ENCODE measurements at places on chromosomes 12 and 14.

- DNase-seq = no peak
Observed at GRCh38 chr12:9960590-9960989, 10.6 kb upstream of the CLEC12A start.

DNA sequence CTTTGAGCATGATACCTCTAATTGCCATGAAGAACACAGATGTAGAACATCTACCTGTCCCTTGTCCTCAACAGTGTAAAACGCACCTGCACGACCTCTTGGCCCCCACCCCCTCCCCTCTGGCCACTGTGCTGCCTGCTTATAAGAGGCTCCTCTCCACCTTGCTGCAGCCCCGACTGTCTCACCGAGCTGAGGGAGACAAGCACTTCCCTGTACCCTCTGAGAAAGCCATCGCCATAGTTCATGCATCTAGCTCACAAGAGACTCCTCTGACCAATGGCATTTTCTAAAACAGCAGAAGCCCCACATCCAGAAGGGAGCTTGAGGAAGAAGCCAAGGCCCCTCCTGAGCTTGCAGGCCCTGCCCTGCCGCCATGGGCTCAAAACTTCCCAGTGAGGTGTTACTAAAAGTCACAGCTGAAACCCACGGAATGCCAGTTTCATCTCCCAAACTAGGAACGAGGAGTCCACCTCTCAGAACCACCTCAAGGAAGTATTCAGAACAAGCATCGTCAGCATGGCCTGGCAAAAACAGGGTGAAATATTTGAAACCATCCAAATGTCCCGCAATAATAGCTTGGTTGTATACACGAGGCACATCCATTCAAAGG, 21.5 kb upstream of the ANO2 start:
- DNase-seq = no peak

DNA sequence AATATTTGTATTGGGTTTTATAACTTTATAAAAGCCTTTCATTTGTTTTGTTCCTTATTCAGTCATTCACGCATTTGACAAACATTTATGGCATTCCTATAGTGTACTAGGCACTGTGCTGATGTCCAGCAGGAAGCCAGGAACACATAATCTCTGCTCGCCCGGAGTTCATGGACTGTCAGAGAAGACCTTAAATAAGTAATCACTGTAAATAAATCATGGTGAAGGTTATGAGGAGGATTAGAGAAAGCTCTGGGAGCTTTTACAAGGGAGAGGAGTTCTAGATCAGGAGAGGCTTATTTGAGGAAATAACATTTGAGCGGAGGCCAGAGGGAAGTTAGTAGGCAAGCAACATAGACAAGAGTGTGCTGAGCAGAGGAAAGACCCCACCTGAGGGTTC, 1.4 kb upstream of the RDH11 start:
- no peak for DNase-seq

- DNase-seq = no peak
Observed at GRCh38 chr12:117481470-117481869, 120.0 kb upstream of the NOS1 start.

DNA sequence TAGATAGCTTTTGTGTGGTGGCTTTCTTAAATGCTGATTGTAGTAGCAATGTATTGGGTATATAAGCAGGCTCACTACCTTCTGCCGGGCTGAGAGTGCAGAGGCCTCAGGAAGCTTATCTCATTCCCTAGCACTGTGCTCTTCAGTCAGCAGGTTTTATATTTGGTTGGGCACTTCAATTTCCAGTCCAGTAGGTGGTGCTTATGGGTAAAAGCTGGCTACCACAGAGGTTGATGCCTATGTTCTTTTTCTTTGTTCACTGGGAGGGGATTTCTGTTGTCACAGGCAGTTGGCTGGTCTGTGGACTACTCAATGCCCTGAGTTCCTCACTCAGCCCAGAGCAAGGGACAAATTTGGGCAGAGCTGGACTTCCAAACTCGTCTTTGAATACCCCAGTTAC, 43.0 kb upstream of the GLIPR1 start:
- no peak for DNase-seq

DNA sequence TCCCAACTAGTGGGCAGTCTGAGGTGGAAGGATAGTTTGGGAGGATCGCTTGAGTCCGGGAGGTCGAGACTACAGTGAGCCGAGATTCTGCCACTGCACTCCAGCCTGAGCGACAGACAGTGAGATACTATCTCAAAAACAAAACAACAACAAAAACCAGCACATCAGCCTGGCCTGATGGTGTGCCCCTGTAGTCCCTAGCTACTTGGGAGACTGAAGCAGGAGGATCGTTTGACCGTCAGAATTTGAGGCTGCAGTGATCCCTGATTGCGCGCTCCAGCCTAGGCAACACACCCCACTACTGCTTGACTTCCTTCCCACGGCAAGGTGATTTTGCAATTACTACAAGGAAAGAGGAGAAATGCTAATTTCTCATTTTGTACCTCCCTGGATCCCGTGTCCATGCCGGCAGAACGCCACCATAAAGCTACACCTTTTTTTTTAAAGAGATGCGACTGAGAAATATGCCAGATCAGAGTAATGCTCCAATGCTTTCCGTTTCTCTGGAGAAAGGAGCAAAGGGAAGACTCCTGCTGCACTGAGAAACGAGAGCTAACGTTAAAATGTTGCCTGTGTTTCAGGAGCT, 672 bp upstream of the SCFD1 start:
- DNase-seq = no peak

DNA sequence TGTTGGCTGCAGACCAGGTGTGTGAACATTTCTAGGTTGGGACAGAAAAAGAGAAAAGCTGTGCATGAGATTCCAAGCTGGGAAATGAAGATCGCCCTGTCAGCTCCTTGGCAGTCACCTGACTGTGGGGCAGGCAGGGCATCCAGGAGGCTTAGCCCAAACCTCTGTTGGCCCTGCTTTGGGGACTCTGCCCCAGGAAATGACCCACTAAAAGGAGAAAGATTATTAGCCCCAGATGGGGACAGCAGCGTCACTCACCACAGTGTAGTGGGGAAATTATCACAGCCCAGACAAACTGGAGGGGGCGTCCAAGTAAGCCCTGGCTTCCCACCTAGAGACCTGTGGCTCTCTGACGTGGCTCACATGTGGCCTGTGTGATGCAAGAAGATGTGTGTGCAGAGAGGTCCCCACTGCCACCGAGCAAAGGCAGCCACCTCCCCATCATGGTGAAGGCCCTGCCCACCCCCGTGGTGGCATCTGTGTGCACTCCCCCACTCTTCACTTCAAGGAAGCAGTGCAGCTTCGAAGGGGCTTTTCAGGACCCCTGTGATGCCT, 39.1 kb downstream of the DIO3 start:
- DNase-seq = no peak

GRCh38 chr14:30444451-30444850, 114.5 kb upstream of the G2E3 start:
- DNase-seq = no peak

DNA sequence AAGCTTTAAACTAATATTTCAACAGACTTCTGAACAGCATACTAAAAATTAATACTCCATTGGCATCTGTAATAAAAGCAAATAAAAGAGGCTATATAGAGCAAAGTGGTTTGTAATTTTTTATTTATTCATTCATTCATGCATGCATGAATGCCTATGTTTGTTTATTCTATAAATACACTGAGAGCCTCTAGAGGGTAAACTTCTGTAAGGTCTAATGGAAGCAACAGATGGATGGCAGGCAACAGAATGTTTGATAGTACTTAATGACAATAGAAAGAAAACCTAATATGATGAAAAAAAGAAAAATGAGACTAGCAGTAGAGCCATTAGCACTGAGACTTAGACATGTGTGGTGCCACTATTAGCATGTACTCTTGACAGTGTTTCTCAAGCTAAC, 253.1 kb downstream of the CCDC91 start:
- DNase-seq = no peak

DNA sequence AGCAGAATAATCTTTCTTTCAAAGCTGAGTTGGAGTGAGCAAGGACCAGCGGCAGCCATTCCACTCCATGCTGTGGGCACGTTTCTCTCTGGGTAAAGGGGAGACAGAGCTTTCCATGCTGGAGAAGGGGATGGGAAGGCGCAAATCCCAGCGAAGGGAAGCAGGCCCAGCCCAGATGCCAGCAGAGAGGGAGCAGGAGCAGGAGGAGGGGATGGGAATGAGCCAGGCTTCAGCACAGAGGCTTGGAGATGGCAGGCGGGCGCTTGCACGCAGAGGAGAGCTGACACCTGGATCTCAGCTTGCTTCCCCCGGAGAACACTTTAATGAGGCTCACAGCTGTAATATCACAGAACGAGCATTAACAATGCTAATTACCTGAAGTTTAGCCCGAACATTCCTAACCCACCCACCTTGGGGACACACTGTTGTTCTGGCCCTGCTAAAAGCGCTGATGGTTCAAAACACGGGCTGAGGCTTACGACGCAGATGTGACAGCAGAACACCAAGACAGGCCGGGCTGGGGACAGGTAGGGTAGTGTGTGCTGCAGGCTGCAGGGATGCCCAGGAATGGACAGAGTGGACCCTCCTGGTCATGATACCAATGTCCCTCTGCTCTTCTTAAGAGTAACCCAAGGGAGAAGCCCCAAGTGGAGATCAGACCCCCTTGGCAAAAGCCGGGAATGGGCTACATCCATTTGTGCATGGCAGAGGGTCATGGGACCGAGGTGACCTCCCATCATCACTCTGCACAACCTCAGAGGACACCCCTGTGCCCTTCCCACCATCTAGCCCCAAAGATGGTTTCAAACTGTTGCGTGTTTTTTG, 288.6 kb downstream of the DPF3 start:
- no peak for DNase-seq

- DNase-seq = no peak
Observed at GRCh38 chr14:93648440-93649168, 139.7 kb downstream of the PRIMA1 start.

GRCh38 chr14:34633742-34634141, 3.8 kb upstream of the SNX6 start:
- no peak for DNase-seq

- DNase-seq = no peak
Observed at GRCh38 chr12:57239587-57240065, 10.1 kb downstream of the SHMT2 start.

DNA sequence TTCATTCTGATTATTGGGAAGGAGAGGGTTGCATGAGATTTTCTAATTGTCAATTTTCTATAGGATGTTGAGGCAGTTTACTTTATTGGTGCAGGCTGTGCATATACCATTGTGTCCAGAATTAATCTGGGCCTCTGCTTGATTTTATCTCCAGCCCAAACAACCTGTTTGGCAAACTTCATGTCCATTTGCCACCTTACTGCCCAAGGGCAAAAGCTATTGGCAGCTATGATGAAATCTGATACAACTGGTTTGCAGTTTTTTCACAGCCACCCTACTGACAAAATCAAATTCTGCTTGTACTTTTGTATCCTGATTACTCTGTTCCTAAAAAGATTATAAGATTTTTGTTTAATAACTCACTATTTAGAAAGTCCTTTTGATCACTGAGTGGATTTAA, 789.2 kb upstream of the FBXO33 start:
- DNase-seq = no peak

- no peak for DNase-seq
Observed at GRCh38 chr12:123351349-123351748, 13.3 kb downstream of the SBNO1 start.

DNA sequence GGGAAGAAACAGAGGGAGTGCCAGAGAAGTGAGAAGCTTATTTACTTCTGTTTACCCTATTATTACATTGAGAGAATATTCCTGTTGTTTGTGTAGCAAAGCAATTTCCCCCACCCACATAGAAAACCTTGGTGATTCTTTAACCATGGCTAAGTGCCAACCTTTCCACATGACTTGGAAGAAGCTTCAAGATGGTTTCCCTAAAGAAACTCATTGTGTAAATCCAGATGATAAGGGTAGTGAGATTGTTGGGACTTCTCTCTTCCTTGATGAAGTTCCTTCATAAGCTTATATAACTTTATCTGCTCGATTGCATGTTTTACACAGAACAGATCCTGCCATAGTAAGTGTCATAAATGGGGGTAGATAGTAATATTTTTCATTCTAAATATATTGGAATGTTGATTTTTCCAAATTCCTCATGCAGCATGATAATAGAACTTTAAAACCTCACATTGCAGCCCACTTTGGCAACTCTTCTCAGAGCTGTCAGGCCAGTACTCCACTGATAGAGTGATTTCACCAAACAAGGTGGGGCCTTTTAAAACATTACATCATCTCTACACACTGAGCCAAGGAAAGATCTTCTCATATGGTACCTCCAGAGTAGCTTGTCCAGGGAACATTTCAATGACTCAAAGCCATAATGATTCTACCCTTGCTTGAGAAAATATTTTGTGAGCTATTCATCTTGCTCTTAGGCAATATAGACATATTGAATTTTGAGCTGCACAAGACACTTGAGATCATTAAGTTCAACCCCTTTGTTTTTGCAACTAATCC, 47.8 kb upstream of the KIF21A start:
- DNase-seq = no peak

GRCh38 chr14:23028799-23029198, 5.9 kb downstream of the PSMB5 start:
- no peak for DNase-seq

DNA sequence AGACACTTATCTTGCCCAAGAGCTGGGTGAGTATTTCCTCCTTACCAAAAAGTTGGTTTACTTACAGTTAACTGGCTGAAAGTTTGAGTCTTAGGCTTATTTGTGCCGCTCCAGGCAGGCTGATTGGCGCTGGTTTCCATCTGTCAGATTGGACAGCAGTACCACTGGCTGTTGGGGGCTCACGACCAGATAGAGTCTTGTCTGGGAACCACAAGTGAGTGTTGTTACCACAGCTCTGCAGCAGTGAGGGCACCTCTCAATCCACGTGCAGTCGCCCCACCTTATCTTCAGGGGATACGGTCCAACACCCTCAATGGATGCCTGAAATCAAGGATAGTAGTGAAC, 58.9 kb downstream of the DDX51 start:
- no peak for DNase-seq

GRCh38 chr12:120592121-120593049, 11.2 kb upstream of the POP5 start:
- DNase-seq = no peak

DNA sequence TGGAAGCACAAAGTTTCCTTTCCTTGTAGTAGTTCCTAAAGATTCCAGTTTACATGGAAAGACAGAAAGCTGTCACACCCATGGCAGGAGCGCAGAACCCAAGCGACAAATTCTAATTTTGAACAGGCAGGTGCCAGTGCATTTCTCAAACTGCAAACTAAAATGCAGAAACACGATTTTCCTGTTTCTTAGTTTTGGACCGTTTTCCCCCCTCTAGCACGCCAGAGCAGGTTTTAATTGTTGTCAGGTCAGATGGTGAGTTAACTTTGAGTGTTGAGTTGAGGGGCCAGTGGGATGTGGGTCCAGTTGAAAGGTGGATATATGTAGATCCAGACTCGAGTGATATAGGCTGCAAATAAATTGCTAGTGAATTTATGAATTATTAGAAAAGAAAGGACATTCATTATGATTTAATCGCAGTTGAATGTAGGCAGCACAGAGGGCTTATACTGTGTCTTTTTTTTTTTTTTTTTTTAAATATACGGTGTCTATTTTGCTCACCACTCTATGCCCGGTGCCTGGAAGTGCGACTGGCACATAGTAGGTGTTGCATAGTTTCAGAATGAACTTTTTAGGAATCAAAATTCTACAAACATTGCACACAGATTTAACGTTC, 909 bp upstream of the ETFBKMT start:
- DNase-seq = no peak

Data from stimulated activated CD4-positive, alpha-beta T cell treated with anti-CD3 and anti-CD28 coated beads, TNF-alpha, amount 100 ng/mL, for 1 hour (primary cell).